Left renal pelvis (tissue), 4 donors: ENCODE measurements at places on chromosomes 6 and 20. TPM values are rescaled to one million over a fixed set of nuclear protein-coding genes. Genes with fewer than 3 reads are reported as not detected.

The HLA-DPA1 gene
- polyA plus RNA-seq, result 18.7 TPM

The R3HDML gene
- 0.47 TPM for polyA plus RNA-seq

The FAM184A gene
- polyA plus RNA-seq, result 9.1 TPM

The FOXP4 gene
- polyA plus RNA-seq, result 29.0 TPM

The FGD2 gene
- 3.0 TPM for polyA plus RNA-seq

The CST2 gene
- not detected for polyA plus RNA-seq

The ZNF831 gene
- polyA plus RNA-seq, result 0.09 TPM

The CAPN11 gene
- 0.07 TPM for polyA plus RNA-seq

The NHSL1 gene
- 15.6 TPM for polyA plus RNA-seq
